AG04450 (cell line): ENCODE measurements at places on chromosomes 11 and 22. TPM values are rescaled to one million over a fixed set of nuclear protein-coding genes. Genes with fewer than 3 reads are reported as not detected.

DRD2 gene
- polyA plus RNA-seq: not detected in 2 replicates

DNA sequence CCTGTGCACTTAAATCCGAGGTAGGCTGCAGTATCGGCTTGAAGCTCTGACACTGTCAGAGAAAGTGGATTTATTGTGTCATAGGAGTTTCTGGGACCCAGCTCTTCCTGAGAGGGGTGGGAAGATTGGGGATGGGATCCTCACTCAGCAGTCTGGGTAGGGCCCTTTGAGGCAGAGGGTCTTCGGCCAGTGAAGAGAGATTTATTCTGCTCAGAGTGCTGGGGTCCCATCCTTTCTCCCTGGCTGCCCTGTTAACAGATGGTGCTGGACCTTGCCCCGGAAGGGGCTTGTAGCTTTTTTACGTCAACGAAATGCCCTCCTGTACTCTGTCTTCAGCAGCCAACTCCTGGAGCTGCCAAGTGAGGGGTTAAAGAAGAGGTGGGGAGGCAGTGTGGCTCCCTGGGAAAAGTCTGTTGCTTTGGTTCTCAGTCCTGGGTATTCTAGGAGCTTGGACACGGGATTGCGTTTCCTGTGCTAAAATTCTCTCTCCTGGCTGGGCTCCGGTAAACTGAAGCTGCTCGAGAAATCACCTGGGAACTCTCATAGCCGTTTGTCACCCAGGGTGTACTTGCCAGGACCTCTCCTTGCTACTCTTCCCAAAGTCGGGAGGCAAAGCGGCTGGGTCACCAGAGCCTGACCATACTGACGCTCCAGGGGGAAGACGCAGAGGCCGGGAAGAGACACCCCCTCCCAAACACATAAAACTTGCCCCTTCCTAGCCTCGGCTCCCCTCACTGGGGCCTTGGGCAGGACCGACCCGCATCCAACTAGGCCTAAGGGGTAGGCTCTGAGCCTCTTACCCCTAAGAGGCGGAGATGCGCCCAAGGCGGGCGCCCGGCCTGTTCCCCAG lies 806 bp upstream of the SMDT1 start:
- DNase-seq: no peak

GRCh38 chr22:37672206-37672919 lies 3.1 kb upstream of the LGALS1 start:
- no peak for DNase-seq

- no peak for DNase-seq
These were observed 479.1 kb downstream of the OPCML start for GRCh38 chr11:133053124-133053776.

TESMIN gene
- 0.79 TPM in 2 replicates for polyA plus RNA-seq

DNA sequence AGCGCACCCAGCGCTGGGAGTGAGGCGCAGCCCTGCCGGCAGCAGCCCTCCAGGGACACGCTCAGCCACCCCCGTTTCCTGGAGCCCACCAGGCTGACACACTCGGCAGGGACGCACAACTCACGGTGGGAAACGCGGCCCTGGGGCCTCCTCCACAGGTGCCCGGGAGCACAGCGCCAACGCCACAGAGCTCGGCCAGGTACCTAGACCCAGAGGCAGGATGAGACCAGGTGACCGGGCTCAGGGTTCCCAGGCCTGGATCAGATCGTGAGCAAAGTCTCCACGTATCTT lies 18.0 kb downstream of the TUBGCP6 start:
- no peak for DNase-seq

GLB1L3 gene
- polyA plus RNA-seq: not detected in 2 replicates

DNA sequence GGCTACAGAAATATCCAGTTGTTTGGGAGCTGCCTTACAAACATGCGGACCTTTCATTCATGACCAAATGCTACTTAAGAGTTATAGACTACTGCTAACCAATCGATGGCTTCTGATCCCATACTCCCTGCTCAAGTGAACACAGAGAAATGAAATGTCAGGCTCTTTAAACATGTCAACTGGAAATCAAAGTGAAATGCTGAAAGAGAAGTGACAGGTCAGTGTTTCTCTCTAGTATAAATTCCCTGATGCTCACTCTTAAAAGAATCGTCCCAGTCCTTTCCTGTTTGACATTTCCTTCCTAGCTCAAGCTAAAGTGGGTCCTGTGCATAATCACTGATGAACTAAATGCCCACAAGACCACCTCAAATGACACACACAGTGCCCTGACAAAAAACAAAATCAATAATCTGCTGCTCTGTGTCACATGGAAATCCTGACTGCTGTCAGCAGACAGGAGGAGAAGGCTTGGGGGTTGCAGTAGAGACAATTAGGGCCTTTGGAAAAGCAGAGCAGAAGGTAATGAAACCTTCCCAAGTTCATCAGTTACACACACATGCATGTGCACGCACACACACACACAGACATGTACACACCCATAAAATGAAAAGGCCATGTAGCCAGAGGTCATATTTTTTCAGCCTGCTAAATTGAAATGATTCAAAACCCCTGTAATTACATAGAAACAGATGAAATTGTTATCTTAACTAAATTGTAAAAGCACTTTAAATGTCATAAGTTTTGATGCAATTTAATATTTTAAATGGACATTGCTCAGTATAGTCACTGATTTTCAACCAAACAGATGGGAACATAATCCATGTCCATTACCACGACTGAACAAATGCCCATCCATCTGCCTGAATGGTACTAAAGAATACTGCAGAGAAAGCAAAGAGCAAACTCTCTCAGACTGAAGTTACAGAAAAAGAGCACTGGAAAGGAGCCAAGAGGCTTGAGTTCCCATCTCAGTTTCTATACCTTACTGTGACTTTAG lies 330.7 kb downstream of the TTC28 start:
- DNase-seq: no peak
